ENCODE measurements at places on chromosomes 6 and 20.

DNA sequence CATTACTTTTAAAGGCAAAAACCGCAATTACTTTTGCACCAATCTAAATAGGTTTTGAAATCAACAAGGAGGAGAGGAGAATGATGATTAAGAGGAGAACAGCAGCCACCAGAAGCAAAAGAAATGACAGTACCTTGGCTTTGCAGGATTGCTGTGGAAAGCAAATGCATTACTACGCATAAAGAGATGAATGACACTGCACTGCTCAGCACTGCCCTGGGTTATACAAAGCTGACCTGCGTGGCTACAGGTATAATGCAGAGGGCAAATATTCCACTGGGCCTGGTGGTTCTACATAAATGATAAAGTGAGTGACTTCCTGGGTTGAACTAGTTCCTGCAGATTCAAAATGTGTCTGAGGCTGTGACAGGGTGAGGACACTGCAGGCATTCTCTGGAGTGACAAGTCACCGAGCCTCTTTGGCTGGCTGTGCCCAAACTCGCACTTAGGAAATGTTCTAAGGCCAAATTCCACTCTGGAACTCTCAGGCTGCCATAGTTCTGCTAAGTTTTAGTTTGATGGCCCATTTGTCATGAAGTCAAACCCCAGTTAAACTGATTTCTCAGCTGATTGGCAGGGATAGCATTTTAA, 78.6 kb downstream of the INSM1 start:
- H3K36me3 ChIP-seq, result no peaks in the 10 kb centered on the region
- H3K4me1 ChIP-seq, result no peaks in the 10 kb centered on the region
- H3K4me3 ChIP-seq, result no peak overlapping the region
- H3K27ac ChIP-seq, result no peak overlapping the region

- no peaks in the 10 kb centered on the region for H3K36me3 ChIP-seq
- no peak for DNase-seq
- H3K27me3 ChIP-seq, result no peaks in the 10 kb centered on the region
- H3K4me3 ChIP-seq, result no peak overlapping the region
- no peaks in the 10 kb centered on the region for H3K4me1 ChIP-seq
Observed at GRCh38 chr20:50014570-50015562, 32.1 kb downstream of the SNAI1 start.

DNA sequence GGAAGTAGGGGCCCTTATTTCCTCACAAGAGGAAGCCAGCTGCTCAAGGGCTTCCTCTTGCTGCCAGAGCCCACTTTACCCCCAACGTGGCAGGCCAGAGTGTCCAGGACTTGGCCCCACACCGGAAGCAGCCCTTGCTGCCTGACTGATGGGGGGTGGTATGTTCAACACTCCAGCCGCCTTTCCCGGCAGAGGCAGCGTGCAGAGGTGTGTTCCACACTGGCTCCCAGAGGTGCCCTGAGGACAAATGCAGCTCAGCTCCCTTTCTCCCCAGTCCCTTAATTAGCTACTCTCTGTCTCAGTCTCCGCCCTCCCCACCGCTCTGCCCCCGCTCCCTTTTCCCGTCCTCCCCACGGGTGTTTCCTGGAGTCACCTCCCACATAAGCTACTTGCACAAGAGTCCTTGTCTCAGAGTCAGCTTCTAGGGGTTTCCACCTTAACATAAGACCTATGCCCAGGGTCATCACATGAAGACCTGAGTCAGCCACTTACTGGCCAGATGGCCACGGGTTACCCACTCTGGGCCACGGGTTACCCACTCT, 61.7 kb upstream of the SHLD1 start:
- no peak overlapping the region for H3K27ac ChIP-seq
- no peaks in the 10 kb centered on the region for H3K4me1 ChIP-seq
- no peak for DNase-seq
- H3K27me3 ChIP-seq, result no peaks in the 10 kb centered on the region

DNA sequence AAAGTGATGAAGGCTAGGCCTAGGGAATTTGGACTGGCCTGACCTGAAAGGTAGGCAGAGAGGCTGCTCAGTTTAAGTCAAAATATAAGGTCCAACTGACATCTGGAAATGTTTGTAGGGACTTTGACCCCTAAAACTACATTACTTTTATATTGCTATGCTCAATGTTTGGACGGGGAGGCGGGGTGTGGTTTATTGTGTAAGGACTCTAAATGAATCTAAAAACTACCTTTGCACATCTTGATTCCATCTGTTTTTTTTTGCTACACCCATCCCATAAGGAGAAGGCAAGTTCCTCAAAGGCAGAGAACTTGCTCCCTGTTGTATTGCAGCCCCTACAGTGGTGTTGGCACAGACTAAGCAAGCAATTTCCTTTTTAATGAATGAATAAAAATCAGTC, 227.1 kb downstream of the HACE1 start:
- no peaks in the 10 kb centered on the region for H3K36me3 ChIP-seq
- H3K4me1 ChIP-seq, result no peaks in the 10 kb centered on the region
- H3K27me3 ChIP-seq, result no peaks in the 10 kb centered on the region
- no peak overlapping the region for H3K4me3 ChIP-seq
- DNase-seq, result no peak

DNA sequence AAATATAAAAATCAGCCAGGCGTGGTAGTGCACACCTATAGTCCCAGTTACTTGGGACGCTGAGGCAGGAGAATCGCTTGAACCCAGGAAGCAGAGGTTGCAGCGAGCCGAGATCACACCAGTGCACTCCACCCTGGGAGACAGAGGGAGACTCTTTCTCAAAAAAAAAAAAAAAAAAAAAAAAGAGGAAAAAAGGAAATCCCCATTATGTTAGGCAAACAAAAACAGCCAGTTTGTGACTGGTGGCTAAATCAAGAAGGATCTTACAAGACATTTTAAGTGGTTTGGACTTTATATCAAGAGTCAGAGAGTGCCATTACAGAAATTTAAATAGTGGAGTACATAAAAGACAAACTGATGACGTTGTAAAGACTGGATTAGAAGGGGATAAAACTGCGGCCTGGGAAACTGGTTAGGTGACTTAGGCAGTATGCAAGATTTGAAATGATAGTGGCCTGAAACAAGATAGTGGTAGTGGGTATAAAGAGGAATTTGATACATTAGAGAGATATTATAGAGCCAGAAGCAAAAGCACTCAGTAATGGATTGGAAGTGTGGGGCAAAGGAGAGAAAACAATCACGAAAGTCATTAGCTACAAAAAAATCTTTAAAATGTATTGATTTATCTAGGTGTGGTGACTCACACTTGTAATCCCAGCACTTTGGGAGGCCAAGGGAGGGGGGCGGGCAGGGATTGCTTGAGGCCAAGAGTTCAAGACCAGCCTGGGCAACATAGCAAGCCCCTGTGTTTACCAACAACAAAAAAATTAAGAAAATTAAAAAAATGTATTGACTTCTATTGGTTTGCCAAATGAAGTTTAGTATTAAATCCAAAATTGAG, 1.7 kb upstream of the MYO6 start:
- no peaks in the 10 kb centered on the region for H3K36me3 ChIP-seq
- H3K27me3 ChIP-seq, result no peaks in the 10 kb centered on the region
- H3K4me1 ChIP-seq, result no peaks in the 10 kb centered on the region

DNA sequence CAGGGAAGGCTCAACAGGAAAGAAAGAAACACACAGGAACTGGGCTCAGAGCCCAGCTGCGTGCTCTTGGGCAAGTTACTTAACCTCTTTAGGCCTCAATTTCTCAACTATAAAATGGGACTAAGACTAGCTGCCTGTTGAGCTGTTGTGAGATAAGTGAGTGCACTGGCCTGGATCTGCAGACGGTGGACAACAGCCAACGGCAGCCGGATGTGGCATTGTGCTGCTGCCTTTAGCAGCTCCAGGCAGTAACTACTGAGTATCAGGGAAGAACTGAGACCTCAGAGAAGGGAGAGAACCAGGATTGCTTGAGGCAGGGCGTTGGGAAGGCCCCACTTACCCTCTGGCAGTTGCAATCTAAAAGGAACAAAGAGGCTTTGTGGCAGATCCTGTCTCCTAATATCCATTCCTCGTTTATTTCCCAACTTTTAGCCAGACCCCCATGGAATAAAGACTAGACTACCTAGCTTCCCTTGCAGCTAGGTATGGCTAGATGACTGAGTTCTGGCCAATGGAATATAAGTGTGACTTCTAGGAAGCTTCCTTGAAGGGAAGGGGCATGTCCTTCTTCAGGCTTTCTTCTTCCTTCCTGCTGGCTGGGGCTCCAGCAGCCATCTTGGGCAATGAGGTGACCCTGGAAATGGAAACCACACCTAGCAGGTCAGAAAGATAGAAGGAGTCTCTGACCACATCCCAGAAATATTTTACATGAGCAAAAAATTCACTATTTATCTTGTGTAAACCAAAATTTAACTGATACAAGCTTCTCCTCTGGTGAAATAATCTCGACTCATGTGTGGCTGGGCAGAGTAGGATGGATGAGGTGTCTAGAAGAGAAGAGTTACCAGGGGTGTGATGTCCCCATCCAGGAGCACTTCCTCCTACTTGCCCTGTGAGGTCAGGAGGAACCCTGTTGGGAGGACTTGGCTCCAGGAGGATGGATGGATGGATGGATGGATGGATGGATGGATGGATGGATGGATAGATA, 67.6 kb downstream of the MRPL14 start:
- H3K36me3 ChIP-seq, result no peaks in the 10 kb centered on the region
- no peaks in the 10 kb centered on the region for H3K27me3 ChIP-seq
- H3K4me1 ChIP-seq, result 0 out of 2 replicates have a peak, but pooled peaks cover 2% of the 10 kb centered on the region

GRCh38 chr20:9457136-9457535, 57.3 kb upstream of the LAMP5 start:
- H3K4me1 ChIP-seq, result no peaks in the 10 kb centered on the region
- no peak for DNase-seq
- no peaks in the 10 kb centered on the region for H3K27me3 ChIP-seq
- H3K36me3 ChIP-seq, result no peaks in the 10 kb centered on the region
- no peak overlapping the region for H3K27ac ChIP-seq

- H3K27ac ChIP-seq, result no peak overlapping the region
- no peaks in the 10 kb centered on the region for H3K27me3 ChIP-seq
- H3K36me3 ChIP-seq, result no peaks in the 10 kb centered on the region
- no peak for DNase-seq
Observed at GRCh38 chr20:19349879-19350278, 137.4 kb downstream of the SLC24A3 start.

- no peak overlapping the region for H3K27ac ChIP-seq
- H3K4me3 ChIP-seq, result no peak overlapping the region
- no peak for DNase-seq
- H3K36me3 ChIP-seq, result no peaks in the 10 kb centered on the region
- H3K4me1 ChIP-seq, result no peaks in the 10 kb centered on the region
Observed at GRCh38 chr6:105211831-105212230, 32.0 kb upstream of the POPDC3 start.

GRCh38 chr20:8399947-8400346, 267.9 kb downstream of the PLCB1 start:
- H3K4me3 ChIP-seq, result no peak overlapping the region
- H3K4me1 ChIP-seq, result no peaks in the 10 kb centered on the region
- no peaks in the 10 kb centered on the region for H3K36me3 ChIP-seq
- DNase-seq, result no peak
- no peaks in the 10 kb centered on the region for H3K27me3 ChIP-seq

DNA sequence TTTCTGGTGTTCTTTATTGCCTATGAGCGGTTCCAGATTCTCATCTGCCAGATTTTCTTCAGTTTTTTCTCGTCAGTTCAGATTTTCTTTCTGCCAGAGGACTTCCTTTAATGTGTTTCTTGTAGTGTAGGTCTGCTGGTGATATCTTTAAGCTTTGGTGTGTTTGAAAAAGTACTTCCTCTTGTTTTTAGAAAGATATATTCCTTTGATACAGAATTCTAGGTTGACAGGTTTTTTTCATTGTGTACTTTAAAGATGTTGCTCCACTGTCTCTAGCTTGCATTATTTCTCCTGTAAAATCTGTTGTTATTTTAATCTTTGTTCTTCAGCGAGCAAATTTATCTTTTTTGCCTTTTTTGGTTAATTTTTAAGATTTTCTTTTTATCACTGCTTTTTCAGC, 36.9 kb downstream of the ASXL1 start:
- H3K4me3 ChIP-seq, result no peak overlapping the region
- DNase-seq, result no peak
- no peaks in the 10 kb centered on the region for H3K4me1 ChIP-seq
- no peak overlapping the region for H3K27ac ChIP-seq
- H3K27me3 ChIP-seq, result no peaks in the 10 kb centered on the region

DNA sequence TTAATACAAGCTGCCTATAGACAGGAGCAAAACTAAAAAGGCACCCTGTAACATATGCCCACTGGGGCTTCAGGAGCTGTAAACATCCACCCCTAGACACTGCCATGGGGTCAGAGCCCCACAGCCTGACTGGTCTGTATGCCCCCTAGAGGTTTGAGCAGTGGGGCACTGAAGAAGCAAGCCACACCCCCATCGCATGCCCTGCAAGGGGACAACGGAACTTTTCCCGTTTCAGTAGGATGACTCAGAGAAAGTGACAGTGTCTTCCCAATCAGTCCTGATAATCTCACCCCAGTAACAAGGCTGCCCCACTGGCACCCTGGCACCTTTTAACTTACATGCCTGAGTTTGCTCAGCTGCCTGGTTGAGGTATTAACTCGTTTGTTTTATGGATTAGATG, 35.9 kb downstream of the BEND3 start:
- H3K4me1 ChIP-seq, result no peaks in the 10 kb centered on the region
- DNase-seq, result no peak
- H3K4me3 ChIP-seq, result no peak overlapping the region
- H3K36me3 ChIP-seq, result peaks cover 7% of the 10 kb centered on the region

GRCh38 chr6:167793421-167793820, 33.3 kb upstream of the AFDN start:
- no peak overlapping the region for H3K4me3 ChIP-seq
- H3K27me3 ChIP-seq, result no peaks in the 10 kb centered on the region
- no peaks in the 10 kb centered on the region for H3K4me1 ChIP-seq
- H3K36me3 ChIP-seq, result no peaks in the 10 kb centered on the region
- H3K27ac ChIP-seq, result no peak overlapping the region
- DNase-seq, result no peak

GRCh38 chr20:48373555-48373934, 454.3 kb downstream of the PREX1 start:
- H3K4me3 ChIP-seq, result no peak overlapping the region
- H3K27ac ChIP-seq, result no peak overlapping the region
- H3K36me3 ChIP-seq, result no peaks in the 10 kb centered on the region
- H3K27me3 ChIP-seq, result no peaks in the 10 kb centered on the region

GRCh38 chr6:3229566-3230178, 2.2 kb upstream of the TUBB2B start:
- H3K4me1 ChIP-seq, result no peaks in the 10 kb centered on the region
- H3K27me3 ChIP-seq, result no peaks in the 10 kb centered on the region
- no peak overlapping the region for H3K27ac ChIP-seq
- no peak for DNase-seq
- H3K36me3 ChIP-seq, result 0 out of 2 replicates have a peak, but pooled peaks cover 2% of the 10 kb centered on the region

DNA sequence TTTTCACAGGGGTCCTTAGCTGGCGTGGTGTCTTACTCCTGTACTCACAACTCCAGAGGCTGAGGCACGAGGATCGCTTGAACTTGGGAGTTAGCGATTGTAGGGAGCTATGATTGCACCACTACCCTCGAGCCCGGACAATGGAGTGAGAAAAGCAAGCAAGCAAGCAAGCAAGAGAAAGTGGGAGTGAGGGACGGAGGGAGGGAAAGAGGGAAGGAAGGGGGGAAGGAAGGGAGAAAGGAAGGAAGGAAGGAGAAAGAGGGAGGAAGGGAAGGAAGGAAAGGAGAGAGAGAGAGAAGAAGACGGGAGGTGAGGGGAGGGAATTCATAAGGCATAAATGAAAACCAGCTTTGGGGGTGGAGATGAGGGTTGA, 120.5 kb downstream of the TRIM27 start:
- no peaks in the 10 kb centered on the region for H3K4me1 ChIP-seq
- H3K4me3 ChIP-seq, result peak overlapping the region; percentile 73
- H3K27ac ChIP-seq, result no peak overlapping the region
- DNase-seq, result no peak

All from iPS DF 6.9 (cell line).